ENCODE measurements at places on chromosomes 1 and 21. TPM values are rescaled to one million over a fixed set of nuclear protein-coding genes. Genes with fewer than 3 reads are reported as not detected.

- DNase-seq = peak; percentile 82
These were observed 10.3 kb downstream of the CPLANE2 start for GRCh38 chr1:16226490-16227179.

DNA sequence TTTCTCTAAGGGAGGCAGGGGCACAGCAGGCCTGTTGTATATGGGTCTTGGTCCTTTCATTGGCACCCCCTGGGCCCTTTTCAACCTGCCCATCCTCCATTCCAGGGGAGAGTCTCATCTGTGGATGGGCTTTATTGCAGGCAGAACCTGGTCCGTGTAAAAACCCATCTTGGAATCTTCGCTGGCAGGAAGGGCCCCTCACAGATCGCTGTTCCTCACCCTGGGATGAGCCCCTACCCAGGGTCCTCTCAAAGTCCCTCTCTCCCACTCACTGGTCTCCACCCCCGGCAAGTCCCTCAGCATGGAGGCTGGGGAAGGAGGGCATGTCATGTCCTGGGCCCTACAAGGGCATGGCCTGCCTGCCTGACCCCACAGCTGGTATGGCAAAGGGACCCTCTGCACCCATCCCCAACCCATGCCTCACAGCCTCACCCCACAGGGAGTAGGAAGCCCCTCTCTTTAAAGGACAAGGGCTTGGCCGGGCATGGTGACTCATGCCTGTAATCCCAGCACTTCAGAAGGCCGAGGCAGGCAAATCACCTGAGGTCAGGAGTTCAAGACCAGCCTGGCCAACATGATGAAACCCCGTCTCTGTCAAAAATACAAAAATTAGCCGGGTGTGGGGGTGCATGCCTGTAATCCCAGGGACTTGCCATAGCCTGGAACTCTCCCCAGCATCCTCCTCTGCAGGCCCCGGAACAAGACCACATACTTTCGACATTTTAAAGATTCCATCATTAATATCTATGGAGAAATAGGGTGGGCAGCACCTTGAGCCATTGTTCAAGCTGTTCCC, 13.2 kb upstream of the CDA start:
- no peak for DNase-seq

Gene RNU1-1
- not detected for polyA plus RNA-seq

DNA sequence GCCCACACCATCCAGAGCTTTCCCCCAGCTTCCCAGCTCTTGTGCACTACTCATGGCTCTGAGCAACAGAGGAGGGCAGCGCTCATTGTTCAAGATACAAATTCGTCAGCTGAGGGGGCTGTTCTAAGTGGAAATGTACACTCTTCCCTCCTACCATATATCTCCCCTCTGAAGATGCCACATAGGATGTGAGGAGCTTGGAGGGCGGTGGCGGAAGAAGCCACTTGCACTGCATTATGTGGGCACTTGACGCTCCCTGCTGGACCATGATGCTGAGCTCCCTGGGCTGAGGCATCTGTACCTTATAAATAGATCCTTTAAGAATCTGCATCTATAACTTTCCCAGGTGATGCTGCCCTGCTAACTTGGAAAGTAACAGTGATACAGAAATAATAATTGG, 477.6 kb upstream of the DEPDC1 start:
- DNase-seq = no peak

GRCh38 chr21:40043423-40043822, 176.2 kb downstream of the PCP4 start:
- DNase-seq = no peak

DNA sequence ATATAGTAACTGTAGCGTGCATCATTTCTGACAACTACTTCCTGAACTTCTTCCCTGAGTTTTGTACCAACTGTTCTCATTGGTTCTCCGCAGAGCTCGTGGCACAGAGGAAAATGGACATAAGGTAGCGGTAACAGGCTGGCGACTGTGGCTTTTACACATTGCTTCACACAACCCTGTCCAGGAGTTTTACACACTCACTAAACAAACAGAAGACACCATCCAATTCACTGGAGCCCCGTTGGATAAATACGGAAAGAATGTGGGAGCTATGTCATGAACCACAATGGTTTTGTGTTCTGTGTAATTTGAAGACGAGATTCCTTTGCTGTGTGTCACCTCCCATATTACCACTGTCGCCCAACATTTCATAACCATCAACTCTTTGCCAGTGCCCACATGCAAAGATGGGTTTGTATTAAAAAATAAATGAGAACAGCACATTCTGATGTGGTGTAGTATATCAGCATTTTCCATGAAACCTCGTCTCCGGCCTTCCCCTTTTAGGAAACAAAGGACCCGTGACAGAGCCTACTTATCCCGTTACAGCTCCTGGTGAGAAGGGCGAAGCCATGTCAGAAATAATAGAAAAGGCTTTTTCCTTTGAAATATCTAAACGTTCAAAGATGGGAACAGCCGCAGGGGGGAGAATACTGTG, 47.4 kb upstream of the ENAH start:
- no peak for DNase-seq

Gene SELE
- 3.1 TPM for polyA plus RNA-seq

Gene AADACL3
- not detected for polyA plus RNA-seq

GRCh38 chr1:175035865-175036264, 12.6 kb upstream of the MRPS14 start:
- DNase-seq = no peak

DNA sequence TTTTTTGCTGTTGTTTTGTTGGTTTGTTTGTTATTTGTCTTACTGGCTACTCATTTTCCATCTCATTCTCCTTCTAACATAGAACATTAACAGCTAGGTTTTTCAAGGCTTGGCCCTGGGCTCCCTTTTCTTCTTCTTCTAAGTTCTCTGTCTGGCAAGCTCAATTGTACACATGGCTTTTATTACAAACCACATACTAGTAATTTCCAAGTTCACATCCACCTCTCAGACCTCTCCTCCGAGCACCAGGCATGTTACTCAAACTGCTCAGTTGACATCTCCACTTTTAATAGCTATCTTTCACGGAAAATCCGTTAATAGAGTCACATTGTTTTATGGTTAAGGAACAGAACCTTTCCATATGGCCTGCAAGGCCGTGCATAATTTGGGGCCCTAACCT, 736.9 kb upstream of the ADAMTS5 start:
- DNase-seq = no peak

DNA sequence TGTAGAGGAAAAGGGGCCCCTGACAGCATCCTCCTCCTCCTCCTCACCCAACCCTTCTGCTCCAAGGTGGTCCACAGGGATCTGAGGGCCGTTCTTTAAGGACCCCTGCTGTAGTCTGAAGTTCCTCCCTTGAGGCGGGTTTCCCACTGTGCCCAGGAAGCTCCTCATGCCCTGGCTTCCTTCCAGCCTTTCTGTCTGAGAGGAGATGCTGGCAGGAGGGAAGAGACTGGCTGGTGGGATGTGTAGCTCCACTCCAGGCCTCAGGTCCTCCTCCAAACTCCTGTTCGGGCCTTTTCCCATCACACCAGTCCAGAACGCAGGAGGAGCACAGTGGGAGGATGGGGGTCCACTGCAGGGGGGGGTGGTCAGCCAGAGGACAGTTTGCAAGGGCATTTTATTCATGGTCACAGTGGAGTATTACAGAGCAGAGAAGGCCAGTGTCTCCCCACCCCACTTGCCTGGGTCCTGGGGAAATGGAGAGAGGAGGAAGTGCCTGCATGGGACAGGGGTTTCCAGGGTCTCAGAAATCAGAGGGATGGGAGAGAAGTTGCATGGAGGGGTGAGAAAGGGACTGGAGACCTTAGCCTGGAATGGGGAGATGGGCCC, 7.8 kb downstream of the ETV3L start:
- DNase-seq = no peak

Gene FCRL4
- not detected for polyA plus RNA-seq

- DNase-seq = no peak
These were observed 34.6 kb downstream of the NR5A2 start for GRCh38 chr1:200062143-200062542.

- no peak for DNase-seq
These were observed 36.5 kb upstream of the APP start for GRCh38 chr21:26207021-26207420.

DNA sequence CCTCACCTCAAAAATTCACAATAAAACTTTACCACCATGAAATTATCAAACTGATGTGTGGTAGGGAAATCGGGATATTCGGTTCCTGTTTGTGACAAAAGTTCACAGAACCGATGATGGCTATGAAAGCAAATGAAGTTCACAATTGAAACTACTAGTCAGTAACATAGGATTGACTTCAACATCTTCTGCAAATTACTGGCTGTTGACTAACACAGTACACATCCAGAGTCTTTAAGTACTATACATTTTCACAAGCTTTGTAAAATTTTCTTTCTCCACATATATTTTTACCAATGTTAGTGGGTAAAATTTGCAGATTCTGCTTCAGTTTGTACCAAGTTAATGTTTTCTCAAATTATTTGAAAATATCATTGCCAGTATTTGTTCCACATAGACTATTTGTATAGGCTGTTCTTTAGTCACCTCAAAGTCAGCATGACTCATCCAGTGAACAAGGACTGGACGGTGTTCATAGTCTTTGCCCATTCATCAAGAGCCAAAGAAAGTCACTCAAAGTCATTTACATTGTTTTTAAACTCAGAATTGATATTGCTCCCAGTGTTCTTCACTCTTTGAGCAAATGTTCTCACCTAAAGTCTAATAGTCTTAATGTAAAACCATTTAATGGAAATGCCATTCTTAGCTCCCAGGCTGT, 213.4 kb downstream of the USP25 start:
- DNase-seq = no peak

DNA sequence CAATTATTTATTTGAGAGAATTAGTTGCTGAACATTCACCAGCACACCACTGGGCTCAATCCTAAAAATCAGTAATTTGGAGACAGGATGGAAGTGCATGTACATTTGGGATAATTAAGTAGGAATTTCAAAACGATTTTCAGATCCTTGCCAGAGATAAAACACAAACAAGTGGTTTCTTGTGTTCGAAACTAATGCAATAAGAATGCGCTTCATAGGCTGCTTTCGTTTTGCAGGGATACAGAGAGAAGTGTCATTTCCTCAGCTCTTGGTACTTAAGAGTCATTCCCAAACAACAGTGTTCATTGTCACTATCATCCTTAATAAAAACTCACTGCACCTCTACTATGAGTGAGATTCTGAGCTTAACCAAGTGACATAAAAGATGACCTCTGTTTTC, 20.6 kb upstream of the USP24 start:
- DNase-seq = no peak

- DNase-seq = no peak
These were observed 12.0 kb downstream of the PROK1 start for GRCh38 chr1:110462964-110463363.

Gene HFM1
- polyA plus RNA-seq = 7.8 TPM

DNA sequence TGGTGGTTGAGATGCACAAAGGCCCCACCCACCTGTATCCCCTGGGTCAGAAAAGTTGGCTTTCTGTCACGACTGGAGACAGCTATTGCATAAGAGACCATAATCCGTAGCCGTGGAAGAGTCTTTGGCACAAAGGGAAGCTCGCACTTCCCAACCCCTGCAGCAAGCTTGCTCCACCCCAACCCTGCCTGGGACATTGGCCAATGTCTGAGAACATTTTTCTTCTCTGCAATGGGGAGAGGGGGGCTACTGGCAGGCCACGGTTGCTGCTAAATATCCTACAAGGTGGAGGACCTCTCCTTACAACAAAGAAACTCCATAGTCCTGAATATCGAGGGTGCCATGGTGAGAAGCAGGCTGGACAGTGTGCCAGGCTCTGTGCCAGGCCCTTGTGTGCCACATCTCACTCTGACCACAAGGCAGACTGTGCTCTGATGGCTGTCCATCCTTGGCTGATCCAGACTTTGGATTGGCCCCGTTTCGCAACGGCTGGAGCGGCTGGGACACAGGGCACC, 104.1 kb downstream of the CSMD2 start:
- no peak for DNase-seq

DNA sequence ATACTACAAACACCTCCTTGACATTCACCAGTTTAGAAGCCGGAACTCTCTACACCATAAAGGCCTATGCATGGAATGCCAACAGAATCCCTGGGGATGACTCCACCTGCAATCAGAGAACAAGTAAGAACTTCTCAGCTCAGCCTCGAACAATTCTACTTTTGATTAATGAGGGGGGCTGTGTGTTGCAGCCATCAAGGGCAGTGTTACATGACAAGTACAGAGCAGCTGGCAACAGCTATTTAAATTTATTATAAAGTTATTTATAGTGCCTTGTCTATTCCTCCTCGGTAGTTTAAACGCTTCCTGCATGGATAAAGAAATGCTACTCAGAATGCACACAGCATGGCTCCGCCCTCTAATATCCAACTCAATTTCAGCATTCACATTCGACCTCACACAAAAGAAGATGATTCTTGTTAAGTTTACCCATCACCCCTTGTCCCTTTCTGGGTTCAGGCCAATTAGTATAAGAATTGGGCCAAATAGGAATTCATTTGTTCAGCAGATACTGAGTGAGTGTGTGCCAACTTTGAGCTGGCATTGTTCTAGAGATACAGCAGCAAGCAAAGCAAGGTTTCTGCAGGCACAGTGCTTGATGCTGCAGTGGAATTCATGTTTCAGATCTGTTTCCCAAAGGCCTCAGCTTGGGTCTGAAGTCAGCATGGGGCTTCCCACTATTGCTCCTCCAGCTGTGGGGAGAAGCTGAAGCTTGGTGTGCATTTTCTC, 6.4 kb downstream of the FNDC7 start:
- DNase-seq = no peak
